ENCODE measurements at places on chromosomes 12 and 14.

DNA sequence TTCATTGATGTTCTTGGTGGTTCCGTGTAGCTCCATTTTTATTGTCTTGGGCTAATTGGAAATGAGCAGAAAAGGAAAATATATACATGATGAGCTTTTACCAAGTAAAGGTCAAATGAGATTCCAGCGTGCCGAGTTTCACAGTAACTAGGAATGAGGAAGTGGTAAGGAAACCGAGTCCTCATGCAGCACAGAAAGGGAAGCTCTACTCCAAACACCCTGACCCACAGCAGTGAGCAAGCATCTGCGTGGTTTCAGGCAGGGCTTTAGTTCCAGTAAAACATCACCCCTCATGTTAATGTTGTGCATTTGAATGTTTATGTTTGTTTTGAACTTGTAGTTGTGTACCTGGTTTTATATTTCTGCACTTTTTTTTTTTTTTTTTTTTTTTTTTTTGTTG lies 208.0 kb downstream of the SLC41A2 start:
- DNase-seq: peak; percentile 91

DNA sequence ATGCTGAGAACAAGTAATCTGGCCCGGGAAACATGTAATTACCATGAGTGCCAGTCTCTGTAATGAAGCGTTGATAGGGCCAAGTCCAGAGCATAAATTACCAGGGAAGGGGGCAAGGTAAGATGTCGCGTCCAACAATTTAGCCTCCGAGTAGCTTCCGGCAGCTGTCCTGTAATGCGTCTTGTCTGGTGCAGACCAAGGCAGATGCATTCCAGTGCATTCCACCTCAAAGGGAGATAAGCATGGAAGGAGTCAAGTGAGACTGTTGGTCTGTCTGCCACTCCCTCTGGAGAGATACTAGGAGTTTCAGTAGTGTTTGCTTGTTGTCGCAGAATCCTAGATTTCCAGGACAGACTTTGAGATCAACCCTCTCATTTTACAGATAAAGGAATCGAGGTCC lies 218.3 kb downstream of the AACS start:
- DNase-seq: no peak

- peak; percentile 52 for DNase-seq
These were observed 33.4 kb downstream of the CHST11 start for GRCh38 chr12:104490186-104490585.

- DNase-seq: no peak
These were observed 38.6 kb downstream of the PTPRB start for GRCh38 chr12:70598467-70599193.

DNA sequence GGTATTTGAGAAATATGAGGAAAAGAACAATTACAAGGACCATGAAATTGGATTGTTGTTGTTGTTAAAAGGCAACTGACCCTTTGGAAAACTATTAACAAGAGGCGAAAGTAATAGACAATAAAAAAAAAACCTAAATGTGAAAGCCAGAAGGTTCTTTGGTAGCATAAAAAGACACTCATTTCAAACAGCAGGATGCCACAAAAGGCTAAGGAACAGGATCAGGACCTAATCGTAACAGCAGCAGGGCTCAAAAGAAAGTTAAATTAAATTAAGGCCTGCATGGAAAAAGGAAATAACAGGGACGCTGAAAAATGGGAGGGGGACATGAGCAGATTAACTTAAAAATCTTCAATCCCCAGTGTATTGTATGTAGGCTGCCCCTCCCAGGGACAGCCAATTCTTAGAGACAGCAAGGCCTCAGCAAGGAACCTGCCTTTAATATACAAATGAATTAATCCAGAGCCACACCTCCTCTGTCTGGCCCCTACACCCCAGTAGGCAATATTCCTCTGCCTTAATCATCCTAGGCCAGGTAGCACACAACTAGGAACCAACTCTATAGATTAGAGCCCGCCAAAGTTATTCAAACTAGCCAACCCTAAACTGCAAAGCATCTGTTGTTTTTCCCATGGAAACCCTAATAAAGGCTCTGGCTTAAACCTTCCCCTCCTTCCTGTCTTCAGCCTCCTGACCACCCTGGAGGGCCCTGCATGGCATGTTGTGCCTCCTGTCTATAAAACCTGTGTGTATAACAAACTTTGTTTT lies 28.4 kb upstream of the AP4S1 start:
- no peak for DNase-seq

DNA sequence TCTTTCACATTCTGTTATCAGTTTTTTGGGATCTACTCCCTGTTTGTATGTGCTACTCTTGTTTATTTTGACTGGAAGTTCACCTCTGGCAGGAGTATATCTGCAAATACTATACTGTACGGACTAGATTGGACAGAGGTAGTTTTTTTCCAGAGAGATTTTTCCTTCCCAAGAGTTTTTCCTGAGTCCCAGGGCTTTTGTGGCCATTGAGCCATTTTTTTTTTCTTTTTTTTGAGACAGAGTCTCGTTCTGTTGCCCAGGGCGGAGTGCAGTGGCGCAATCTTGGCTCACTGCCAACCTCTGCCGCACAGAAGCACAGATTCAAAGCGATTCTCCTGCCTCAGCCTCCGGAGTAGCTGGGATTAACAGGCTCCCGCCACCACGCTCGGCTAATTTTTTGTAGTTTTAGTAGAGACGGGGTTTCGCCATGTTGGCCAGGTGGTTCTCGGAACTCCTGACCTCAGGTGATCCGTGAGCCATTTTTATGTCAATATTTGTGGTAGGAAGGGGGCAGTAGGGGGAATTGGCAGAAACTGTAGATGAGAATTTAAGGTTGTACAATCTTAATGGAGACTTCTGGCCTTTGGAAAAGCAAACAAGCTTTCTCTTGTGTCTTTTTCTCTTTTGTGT lies 19.4 kb downstream of the KTN1 start:
- peak; percentile 15 for DNase-seq

DNA sequence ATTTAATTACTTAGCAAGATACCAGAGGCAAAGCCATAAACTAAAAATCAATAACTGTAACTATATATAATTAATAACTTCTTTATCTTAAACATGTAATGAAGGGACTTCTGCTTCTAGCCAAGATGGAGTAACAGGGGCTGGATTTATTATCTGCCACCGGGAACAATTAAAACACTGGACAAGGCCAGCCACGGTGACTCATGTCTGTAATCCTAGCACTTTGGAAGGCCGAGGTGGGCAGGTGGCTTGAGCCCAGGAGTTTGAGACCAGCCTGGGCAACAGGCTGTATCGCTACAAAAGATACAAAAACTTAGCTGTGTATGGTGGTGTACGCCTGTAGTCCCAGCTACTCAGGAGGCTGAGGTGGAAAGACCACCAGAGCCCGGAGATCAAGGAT lies 113.6 kb downstream of the TAOK3 start:
- no peak for DNase-seq

GRCh38 chr14:73802431-73803188 lies 49.0 kb upstream of the PTGR2 start:
- DNase-seq: no peak

DNA sequence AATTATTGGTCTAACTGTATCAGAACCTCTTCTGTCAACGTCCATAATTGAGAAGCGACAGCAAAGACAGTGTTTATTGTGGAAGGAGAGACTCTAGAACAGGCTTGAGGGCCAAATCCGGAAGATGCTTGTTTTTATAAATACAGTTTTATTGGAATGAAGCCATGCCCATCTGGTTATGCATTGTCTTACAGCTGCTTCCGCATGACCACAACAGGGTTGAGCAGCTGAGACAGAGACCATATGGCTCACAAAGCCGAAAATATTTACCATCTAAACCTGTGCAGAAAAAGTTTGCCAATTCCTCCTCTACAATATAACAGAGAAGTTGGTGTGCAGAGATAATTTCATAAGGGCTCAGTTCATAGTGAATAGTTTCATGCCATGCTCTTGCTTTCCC lies 24.5 kb downstream of the PRKAB1 start:
- DNase-seq: no peak

DNA sequence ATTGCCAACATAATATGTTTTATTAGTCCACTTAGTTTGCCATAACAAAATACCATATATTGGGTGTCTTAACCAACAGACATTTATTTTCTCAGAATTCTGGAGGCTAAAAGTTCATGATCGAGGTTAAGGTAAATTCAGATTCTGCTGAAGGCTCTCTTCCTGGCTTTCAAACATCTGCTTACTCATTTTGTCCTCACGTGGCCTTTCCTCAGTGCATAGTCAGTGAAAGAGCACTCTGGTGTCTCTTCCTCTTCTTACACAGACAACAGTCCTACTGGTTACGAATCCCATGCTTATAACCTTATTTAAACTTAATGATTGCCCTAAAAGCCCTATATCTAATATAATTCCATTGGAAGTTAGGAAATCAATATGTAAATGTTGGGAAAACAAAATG lies 479.7 kb downstream of the FSCB start:
- DNase-seq: no peak

GRCh38 chr12:6090803-6091202 lies 33.7 kb downstream of the VWF start:
- DNase-seq: no peak

DNA sequence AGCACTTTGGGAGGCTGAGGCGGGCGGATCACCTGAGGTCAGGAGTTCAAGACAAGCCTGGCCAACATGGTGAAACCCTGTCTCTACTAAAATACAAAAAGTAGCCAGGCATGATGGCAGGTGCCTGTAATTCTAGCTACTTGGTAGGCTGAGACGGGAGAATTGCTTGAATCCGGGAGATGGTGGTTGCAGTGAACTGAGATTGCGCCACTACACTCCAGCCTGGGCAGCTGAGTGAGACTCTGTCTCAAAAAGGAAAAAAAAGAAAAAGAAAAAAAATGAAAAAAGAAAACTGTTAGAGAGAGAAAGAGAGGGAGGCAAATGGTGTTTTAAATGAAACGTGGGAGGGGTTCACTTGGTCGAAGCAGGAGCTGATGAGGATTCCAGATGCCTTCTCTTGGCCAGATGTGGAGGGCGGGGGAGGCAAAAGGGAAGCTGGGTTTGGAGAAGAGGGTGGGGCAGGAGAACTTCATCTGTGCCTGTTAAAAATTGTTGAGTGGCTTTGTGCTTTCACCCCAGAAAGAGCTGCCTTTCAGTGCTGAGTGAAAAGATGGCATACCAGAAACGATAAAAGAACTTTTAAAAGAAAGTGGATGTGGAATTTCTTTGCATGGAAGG lies 1.1 kb downstream of the EMP1 start:
- DNase-seq: peak; percentile 62

- DNase-seq: no peak
These were observed 248.0 kb upstream of the PDE3A start for GRCh38 chr12:20120403-20120725.

DNA sequence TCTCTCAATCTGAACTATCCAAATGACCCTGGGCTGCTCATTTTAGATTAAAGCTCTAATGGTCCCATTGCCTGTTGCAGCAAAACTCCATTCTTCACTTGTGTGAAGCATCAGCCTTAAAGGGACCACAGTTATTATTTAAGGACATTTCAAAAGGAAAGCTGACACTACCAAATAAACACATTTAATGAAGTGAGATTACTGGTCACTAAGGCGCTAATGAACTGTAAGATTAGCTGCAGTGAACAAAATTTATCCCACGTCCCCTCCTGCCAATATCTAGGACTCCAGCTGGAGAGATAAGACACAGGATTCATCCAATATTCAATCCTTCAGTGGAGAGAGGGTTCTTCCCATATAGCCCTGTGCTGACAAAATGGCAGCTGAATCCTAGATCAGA lies 1029.2 kb upstream of the SEL1L start:
- DNase-seq: no peak

DNA sequence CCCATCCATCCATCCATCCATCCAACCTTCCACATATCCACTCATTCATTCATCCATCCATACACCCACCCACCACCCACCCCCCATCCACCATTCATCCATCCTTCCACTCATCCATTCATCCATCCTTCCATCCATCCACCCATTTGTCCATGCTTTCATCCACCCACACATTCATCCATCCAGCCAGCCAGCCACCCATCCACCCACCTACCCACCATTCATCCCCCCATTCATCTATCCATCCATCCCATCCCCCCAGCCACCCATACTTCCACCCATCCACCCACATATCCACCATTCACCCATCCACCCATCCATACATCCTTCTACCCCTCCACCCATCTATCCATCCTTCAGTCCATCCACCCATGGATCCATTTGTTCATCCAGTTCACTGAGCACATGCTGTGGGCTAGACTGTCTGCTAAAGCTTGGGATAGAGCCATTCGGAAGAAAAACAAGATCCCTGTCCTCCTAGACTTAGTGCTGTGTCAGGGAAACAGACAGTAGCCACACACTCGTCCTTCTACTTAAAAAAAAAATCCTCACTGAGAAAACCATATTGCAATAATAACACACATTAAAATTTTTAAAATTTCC lies 377.5 kb downstream of the ADGRD1 start:
- no peak for DNase-seq

DNA sequence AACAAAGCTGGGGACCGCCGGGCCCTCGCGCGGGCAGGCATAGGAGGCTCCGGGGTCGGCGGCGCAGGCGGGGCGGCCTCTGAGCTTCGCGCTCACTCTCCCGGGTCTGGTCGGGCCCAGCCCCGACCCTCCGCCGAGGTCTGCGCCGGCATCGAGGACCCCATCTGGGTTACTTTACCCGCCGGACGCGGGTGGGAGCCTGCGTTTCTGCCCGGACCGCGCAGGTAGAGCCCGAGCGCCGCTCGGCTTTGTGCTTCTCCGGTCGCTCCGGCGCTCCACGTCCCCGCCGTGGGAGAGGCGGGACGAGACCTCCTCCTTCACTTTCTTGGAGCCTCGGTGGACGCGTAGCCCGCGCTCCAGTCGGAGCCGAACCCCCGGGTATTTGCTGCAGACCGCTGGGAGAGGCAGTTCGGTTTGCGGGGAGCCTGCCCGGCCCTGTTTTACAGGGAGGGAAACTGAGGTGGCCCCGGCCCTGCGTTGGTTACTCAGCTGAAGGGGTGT lies 63.2 kb downstream of the FBXL14 start:
- no peak for DNase-seq

DNA sequence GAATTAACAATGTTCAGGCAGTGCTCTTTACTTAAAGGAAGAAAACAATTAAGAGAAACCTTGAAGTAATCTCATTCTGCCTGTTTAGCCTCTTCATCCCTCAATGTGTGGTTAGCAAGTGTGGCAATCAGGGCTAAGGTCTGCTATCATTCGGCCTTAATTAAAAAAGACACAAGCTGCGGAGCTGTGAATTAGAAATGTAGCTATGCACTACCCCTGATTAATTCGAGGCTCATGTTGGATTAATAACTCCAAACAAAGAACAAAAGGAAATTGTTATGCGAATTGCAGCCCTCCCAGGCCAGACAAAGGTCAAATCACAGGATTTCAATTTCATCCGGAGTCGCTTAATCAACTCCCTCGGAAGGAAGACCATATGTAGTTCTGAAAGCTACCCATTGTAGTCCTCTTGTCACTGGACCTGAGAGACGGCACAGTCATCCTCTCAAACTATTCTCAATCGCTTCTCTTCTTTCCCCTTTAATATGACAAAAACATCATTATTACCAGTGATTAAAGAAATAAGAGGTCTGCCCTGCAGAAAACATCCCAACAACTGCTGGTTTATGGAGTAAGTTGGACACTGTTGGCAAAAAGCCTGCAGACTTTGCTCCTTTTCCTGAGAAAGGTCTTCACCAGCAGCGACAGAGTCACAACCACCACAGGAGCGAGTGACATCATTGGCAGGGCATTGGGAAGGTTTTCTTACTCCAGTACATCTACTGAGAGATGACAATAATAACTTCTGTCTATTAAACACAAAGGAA lies 71.1 kb upstream of the SOX5 start:
- no peak for DNase-seq

- DNase-seq: no peak
These were observed 94.5 kb downstream of the PLXNC1 start for GRCh38 chr12:94242901-94243300.

- no peak for DNase-seq
These were observed 19.8 kb upstream of the AMN start for GRCh38 chr14:102902523-102903247.

All from inflammatory macrophage treated with lipopolysaccharide for 4 hours (primary cell).